SJCRH30 (cell line): ENCODE measurements at places on chromosomes 13 and 19.
A peak's percentile ranks its signal among the peaks of the same experiment; 100 is the strongest.

DNA sequence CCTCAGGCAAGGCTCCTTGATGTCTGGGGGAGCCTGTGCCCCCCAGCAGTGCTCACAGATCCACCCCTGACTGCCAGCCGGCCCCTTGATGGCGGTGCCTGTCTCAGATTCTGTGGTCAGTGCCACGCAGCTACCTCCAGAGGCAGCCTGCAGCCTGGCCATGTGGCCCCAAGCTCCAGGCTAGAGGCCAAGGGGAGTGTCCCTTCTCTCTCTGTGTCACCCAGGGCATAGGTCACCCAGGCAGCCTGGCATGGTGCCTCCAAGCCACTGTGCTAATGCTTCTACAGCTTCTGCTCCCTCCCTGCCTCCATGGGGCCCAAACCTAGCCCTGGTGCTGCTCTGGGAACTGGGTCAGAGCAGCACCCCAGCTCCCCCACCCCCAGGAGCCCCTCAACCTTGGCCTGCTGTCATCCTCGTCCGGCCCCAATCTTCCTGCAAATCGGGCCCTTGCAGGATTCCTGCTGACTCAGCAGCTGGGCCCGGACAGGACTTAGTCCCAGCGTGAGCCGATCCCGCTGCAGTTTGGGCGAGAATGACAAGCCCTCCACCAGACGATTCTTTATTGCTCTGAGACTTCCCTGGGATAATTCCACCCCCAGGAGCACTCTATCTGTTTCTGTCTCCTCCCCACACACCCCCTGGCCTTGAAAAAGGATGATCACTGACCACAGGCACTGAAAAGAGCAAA lies 2.8 kb upstream of the ARL11 start:
- DNase-seq: no peak

DNA sequence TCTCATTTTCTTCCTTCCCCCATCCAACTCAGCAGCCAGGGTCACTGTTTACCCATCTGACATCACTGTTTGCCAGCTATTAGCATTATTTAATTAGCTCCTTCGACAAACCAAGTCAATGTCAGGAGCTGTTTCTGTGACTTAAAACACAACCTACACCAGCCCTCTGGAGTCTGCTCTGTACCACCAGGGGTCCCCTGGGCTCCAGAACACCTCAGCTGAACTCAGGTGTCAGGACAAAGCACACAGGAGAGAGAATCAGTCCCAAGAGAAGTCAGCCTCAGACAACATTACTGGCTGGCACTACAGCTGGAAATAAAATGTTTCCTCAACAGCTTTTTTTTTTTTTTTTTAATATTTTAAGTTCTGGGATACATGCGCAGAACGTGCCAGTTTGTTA lies 45.1 kb downstream of the DCLK1 start:
- no peak for DNase-seq

GRCh38 chr19:30222428-30222873 lies 149.7 kb upstream of the ZNF536 start:
- DNase-seq: no peak

DNA sequence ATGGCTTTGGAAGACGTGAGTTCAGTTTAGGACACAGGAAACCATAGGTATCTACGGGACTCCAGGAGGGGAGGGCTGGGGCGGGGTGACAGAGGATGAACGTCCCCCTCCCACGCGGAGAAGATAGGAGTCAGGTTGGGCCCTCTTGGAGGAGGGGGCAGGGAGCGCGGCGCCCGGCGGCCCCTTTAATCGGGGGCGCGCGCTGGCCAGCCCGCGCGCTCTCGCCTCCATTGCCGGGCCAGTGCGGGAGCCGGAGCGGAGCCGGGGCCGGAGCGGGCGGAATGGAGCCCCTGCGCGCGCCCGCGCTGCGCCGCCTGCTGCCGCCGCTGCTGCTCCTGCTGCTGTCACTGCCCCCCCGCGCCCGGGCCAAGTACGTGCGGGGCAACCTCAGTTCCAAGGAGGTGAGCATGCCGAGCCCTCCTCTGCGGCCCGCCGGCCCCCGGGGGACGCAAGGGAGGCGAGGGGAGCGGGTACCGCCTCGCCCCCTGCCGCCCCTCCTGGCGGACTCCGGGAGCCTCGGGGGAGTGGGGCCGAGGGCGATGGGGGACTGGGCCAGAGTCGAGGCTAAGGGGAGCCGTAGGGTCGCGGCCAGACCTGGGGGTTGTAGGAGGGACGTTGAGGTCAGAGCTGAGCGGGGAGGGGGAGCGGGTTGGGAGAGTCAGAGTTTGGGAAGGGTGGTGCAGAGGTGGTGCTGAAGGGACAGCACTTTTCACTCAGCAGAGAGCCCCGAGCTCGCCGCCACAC lies at the start of gene TMEM145:
Gene TMEM145 (plus strand): TSS at position 214 of the 744 bp plus-strand sequence. CDS start 68 bp downstream, at position 282.
- peak; percentile 64 for DNase-seq

DNA sequence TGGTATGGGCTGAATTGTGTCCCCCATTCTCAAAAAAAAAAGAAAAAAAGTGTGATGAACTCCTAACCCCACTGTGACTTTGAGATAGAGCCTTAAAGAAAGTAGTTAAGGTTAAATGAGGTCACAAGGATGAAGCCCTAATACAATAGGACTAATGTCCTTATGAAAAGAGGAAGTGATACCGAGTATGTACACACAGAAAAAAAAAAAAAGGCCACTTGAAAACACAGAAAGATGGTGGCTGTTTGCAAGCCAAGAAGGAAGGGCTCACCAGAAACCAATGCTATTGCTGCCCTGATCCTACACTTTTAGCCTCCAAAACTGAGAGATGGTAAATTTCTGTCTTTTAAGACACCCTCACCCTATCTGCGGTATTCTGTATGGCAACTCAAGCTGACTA lies 955.6 kb downstream of the PCDH17 start:
- DNase-seq: no peak

DNA sequence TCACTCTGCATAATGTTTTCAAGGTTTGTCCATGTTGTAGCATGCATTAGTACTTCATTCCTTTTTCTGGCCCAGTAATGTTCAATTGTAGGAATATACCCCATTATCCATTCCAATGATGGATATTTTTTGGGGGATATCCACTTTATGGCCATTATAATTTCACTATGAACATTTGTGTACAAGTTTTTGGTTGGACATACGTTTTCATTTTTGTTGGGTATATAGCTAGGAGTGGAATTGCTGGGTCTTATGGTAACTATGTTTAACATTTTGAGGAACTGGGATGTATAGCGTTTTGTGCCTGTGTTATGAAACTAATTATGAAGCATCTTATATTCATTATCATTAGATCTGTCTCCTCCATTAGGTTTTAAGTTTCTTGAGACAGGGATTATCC lies 191.6 kb downstream of the TM9SF2 start:
- no peak for DNase-seq

DNA sequence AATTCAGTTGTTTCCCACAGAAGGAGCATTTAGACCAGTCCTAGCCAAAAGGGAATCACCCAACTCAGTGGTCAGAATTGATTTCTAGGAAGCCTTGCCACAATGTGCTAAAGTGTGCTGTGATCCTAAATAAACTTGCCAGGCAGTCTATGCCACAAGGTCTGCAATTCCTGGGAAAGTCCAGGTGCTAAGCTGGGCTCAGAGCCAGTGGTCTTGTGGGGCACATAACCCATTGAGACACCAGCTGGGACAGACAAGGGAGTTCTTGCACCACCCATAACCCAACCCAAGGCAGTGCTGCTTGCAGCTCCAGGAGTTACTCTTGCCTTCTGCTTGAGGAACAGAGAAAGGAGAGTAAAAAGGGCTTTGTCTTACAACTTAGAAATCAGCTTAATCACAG lies 489.5 kb upstream of the SPRY2 start:
- DNase-seq: no peak

DNA sequence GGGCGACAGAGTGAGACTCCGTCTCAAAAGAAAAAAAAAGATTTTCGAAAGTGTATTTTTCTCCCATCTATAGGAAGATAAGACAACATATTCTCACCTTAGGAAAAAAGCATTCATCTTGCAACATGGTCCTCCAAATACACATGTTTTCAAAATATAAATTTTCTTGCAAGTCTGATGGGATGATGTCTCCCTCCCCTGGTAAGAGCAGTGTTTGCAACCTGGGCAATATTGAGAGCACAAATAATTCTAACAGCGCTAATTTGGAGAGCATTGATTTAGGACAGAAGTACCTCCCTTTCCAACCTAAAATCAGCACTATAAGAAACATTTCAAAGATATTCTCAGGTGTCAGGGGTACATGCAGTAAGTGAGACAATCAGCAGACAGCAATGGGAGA lies 61.0 kb upstream of the SHISA2 start:
- DNase-seq: peak; percentile 19

GRCh38 chr19:41563854-41564514 lies 12.0 kb upstream of the CEACAM21 start:
- DNase-seq: no peak

DNA sequence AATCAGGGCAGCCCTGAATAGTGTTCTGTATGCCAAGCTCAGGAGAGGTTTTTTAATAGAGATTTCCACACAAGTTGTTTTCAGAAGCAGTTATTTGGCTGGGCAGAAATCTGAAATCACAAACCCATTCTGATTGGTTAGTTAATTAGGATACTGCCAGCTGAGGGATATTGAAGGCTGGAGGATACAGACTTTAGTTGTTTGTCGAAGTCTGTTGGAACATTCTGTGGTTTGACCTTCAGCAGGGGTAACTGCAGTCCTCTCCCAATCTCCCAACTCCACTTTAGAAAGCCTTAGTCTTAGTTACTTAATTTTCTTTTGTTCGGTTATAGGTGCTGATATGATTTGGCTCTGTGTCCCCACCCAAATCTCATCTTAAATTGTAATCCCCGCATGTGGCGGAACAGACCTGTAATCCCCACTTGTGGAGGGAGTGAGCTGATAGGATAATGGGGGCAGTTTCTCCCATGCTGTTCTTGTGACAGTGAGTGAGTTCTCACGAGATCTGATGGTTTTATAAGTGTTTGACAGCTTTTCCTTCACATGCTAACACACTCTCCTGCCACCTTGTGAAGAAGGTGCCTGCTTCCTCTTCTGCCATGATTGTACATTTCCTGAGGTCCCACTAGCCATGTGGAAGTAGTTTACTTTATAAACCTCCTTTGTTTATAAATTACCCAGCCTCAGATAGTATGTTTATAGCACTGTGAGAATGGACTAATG lies 169.2 kb downstream of the GPC5 start:
- DNase-seq: no peak

DNA sequence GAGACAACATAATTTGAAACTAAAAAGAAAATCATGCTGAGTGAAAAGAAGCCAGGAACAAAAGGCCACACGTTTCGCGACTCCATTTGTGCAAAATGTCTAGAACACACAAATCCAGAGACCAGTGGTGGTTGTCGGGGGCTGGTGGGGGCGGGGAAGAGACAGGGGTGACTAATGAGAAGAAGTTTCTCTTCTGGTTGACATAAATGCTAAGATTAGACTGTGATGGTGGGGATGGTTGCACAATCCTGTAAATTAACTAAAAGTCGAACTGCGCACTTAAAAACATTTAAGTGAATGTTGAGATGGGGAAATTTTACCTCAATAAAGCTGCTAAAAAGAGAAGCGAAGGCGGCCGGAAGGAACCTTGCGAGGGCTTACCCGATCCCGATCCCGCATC lies 7.1 kb downstream of the AKAP8 start:
- DNase-seq: no peak

- DNase-seq: peak; percentile 95
Observed at GRCh38 chr13:36163809-36164308, 32.7 kb upstream of the DCLK1 start.

- DNase-seq: no peak
Observed at GRCh38 chr19:58364146-58364545, 1.6 kb upstream of the ZNF497 start.

DNA sequence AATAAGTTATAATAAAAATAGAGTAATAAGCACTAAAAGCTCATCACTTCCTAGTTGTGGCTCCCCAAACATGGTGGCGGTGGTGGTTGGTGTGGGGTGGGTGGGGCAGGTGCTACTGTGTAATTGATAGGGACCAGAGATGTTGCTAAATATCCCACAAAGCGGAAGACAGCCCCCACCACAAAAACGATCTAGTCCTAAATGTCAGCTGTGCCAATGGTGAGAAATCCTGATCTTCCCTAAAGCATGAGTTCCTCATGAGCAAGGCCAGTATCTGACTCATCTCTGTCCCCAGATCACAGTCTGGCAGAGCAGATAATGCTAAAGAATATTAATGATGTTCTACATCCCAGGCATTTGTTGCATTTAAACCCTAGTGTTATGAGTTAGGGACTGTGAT lies 1.9 kb upstream of the EDDM13 start:
- peak; percentile 5 for DNase-seq

GRCh38 chr19:46951171-46951986 lies 68.3 kb upstream of the NPAS1 start:
- no peak for DNase-seq

DNA sequence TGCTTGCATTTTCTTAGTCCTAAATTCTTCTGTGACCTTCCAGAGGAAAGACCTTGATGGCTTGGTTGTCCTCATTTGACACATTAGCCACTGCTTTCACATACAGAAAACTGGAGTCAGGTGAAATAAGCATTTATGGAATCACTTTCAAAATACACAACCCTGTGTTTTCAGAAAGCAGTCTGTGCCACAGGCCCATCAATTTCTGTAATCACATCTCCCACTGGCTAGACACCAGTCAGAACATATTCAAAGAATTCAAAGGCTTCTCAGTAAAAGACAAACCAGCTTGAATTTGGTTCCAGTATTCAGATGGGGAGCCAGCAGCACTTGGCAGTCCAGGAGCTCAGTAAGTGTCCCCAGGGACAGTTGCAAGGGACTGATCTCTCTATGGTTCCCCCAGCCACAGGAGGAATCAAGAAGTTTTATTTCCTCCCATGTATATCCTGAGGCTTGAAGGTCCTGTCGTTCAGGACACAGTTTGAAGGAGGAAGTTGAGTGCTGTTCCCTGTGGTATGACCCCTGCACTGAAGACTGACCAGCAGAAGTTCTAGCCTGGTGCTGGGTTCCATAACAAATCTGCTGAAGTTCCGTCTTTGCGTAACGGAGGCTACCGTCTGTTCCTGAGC lies 214.3 kb downstream of the FOXO1 start:
- DNase-seq: no peak

DNA sequence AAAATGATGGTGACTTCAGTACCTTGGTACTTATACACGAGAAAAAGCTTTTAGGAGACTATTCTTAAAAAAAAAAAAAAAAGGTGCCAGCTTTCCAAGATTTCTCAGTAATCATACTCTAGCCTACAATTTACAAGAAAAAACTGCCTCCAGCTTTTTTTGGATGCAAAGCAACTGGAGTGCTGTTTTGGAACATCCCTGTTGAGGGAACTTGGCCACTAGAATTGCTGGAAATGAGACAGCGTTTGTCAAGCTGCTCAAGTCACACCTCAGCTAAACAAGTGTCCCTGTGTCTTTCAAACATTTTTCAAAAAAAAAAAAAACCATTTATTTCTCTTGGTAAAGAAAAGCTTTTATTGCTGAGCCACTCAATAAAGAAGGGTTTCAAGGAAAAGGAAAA lies 413.1 kb upstream of the ARGLU1 start:
- no peak for DNase-seq
